AG08396 (cell line): ENCODE measurements at places on chromosomes 12 and 14.

GRCh38 chr12:126396536-126396935 is 1331.3 kb downstream of the AACS start:
- no peak for DNase-seq

- DNase-seq: no peak
These were observed 200.6 kb downstream of the AEBP2 start for GRCh38 chr12:19639781-19640415.

- no peak for DNase-seq
These were observed 126.3 kb downstream of the RALGAPA1 start for GRCh38 chr14:35682802-35683201.

DNA sequence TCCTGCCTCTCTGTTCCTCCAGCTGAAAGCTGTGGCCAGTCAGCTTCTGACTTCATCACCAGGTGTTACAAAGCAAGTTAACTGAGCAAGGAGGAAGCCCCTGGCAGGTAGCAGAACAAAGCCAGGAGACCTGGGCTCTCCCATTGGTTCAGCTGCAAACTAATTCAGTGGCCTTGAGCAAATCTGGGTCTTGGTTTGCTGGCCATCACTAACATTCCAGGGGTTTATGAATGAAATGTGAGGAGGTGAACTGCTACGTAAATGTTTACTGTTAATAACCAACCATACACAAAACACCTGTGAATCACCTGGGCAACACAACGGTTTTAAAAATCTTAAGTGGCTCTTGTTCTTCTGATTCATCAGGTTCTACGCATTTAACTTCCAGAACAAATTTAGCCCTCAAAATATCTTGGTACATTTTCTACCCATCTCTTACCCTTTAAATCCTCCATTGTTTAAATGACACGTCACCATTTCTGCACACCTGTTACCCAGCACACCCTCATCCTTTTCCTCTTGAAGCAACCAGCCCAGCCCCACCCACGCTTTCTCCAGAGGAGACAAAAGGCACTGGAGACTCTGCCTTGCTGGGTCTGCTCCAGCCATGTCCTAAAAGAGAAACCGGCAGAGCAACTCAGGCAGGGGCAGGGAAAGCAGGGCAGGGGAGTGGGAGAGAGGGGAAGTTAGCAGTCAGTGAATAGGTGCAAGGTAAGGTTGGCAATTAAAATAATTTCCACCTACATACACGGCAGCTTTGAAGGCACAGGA is 49.3 kb upstream of the TSPAN11 start:
- no peak for DNase-seq

DNA sequence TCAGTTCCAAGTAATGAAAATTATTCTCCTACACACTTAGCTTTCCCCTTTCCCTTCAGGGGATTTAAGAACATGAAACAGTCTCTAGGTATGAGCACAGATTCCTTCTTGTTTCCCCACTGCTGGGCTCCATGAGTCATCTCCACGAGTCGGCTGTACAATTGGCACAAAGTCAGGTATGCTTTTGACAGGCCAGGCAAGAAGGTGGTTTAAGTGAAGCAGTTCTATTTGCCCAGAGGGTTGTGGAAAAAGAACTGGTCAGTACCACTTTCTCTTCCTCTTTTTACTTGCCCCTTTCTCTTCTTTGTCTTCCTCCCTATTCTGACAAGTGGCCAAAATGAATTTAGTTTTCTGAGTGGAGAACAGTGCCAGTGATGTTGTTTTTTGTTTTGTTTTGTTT is 16.3 kb downstream of the DYNC1H1 start:
- DNase-seq: peak; percentile 86

DNA sequence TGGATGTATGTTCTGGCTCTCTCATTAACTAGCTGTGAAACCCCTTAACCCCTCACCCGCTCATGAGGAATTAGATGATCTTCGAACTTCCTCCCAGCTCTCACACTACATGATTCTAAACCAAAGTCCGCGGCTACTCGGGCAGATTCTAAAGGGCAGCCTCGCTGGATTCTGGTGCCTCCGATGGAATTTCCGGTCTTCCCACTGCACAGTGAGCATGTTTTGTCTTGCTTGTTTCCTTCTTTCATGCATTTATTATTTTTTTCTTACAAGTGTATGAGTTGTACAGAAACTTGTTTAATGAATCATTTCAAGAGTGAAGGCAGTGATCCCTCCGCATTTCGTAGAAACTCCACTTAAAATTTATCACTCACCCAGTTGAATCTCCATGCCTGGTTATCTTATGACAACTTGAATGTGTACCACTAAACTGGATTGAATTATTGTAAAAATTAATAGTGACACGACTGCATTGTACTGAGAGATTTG is 4.5 kb upstream of the HCAR3 start:
- DNase-seq: no peak

DNA sequence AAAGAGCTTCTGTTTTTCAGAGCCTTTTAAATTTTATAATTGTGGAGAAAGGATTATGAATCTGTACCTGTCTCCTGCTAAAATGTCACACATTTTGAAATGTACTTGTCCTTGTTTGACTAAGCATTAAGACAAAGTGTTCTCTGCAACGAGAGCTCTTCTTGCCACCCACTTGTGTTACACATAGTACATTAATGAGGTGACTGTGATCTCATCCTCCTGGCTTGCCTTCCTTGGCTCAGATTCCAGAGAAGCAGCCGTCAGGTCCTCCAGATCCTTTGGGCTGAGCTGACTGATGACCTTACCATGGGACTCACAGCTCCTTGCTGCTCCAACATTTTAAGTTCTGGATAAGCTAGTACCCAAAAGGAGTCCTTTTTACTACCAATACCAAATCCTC is 81.4 kb downstream of the BBS10 start:
- peak; percentile 62 for DNase-seq

DNA sequence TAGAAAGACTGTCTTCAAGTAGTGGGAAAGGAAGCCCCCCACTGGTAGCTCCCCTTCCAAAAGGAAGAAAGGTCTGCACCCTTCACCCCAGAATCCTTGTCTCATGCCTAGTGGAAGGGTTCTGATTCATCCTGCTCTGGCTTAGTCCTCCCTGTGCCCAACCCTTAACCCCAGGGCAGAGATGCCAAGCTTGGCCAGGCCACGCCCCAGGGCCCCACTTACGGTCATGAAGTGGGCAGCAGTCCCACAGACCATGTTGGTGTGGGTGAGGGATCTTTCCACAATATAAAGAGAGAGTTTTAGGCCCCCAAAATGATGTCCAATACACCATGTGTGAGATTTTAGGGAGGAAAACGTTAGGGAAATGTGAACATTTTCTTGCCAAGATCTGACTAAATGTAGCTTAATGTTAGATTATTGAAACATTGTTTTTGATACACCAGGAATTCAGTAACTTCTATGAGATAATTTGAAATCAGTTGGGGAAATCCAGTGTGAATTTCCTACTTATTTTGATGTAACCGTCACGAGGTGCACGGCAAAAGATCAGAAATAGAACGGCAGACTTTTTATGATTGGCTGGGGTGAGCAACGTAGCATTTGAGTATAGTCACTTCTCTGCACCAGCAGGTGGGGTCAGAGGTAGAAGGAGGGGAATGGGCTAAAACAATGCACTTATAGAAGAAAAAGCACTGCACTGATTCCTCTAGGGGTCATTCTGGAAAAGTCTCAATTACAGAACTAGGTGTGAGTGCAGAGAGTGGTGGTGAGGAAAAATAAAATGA is 8.2 kb upstream of the SSPN start:
- DNase-seq: no peak

DNA sequence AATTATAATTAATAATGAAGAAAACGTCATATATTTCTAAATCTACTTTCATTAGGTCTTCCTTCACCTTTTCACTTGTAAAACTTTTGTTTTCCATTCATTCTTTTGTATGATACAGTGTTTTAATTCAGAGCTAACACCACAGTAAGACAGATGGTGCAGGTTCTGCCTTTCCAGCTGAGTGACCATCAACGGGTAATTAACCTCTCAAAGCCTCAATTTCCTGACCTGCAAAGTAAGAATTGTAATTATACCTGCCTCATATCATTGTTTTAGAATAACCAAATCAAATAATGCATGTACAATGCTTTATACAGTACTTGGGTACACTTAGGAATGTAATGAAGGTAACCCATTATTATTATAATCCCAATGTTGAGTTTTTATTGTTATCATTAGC is 157.6 kb downstream of the FOXA1 start:
- DNase-seq: no peak

GRCh38 chr14:69268763-69269162 is 8.8 kb downstream of the GALNT16 start:
- DNase-seq: peak; percentile 35

GRCh38 chr12:85274315-85274651 is 5.7 kb upstream of the ALX1 start:
- no peak for DNase-seq

GRCh38 chr12:544941-545635 is 85.3 kb downstream of the B4GALNT3 start:
- no peak for DNase-seq
